CD4-positive, alpha-beta T cell treated with Interleukin-10 for 1 hour (primary cell): ENCODE measurements at places on chromosomes 4 and X.

- peak; percentile 59 for DNase-seq
Measured at GRCh38 chr4:24980064-24980690, 50.6 kb downstream of the LGI2 start.

GRCh38 chr4:102945066-102945465, 74.4 kb downstream of the SLC9B1 start:
- no peak for DNase-seq

- no peak for DNase-seq
Measured at GRCh38 chr4:164462471-164462870, 291.5 kb upstream of the SMIM31 start.

- no peak for DNase-seq
Measured at GRCh38 chr4:156472624-156473023, 499.0 kb downstream of the PDGFC start.

- peak; percentile 75 for DNase-seq
Measured at GRCh38 chrX:1521459-1521956, 15.5 kb downstream of the P2RY8 start.

DNA sequence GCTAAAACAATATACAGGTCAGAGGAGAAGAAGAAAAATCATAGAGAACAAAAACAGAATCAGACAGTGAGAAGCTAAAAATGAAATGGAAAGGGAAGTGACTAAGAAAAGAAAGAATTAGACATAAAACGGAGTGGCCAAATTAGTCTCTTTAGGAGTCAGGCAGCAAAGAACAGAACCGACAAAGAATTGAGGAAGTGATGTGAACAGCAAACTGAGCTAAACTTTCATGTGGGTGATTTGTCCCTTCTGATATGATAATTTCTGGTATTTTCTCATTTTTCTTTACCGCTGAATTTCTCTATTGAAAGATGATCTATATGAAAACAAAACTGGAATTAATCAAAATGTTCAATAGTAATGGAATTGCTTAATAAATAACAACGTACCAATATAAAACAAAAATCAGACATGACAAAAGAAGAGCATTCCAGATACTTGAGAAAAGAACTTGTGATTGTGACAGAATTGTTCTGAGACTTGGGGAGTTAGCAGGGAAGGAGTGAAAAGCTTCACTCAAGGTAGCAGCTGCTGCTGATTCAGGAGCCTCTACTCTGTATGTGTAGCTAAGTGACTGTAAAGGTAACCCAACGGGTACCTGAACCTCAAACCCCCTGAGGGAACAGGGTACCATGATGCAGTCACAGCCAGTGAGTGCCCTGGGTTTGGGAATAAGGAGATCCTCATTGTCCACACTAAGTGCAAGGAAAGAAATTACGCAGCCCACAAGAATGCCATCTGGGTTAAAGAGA, 8.8 kb downstream of the TAPT1 start:
- no peak for DNase-seq

DNA sequence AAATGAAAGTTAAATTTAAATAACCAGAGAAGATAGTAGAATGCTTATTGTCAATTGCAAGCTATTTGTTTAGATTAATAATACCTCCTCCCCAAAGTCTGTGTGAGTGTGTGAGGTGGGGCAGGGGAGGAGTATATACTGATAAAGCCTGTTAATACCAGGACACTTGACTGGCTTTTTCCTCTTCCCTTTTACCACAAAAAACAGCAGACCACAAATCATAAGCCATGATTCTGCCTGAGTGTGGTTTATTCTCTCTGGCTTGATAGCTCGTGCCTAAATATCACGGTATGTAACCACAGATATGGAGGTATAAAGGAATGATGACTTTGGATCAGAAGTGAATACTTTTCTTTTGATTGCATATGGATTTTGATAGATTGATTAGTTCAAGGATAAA, 21.9 kb upstream of the SCRG1 start:
- no peak for DNase-seq

GRCh38 chr4:8156617-8157016, 2.0 kb downstream of the ABLIM2 start:
- no peak for DNase-seq

- DNase-seq: no peak
Measured at GRCh38 chr4:81786063-81786763, 314.5 kb upstream of the RASGEF1B start.

- no peak for DNase-seq
Measured at GRCh38 chr4:53366301-53366716, 448 bp upstream of the SCFD2 start.

- no peak for DNase-seq
Measured at GRCh38 chr4:89586864-89587263, 250.1 kb downstream of the SNCA start.

- DNase-seq: no peak
Measured at GRCh38 chrX:150854856-150855255, 43.6 kb downstream of the CD99L2 start.

- DNase-seq: peak; percentile 94
Measured at GRCh38 chrX:101931488-101932248, at the start of gene ZMAT1. ZMAT1 (minus strand) TSS chrX:101932027; CDS start chrX:101932008, 19 bp downstream.

GRCh38 chrX:40174854-40175510, 77.2 kb upstream of the BCOR start:
- peak; percentile 49 for DNase-seq

DNA sequence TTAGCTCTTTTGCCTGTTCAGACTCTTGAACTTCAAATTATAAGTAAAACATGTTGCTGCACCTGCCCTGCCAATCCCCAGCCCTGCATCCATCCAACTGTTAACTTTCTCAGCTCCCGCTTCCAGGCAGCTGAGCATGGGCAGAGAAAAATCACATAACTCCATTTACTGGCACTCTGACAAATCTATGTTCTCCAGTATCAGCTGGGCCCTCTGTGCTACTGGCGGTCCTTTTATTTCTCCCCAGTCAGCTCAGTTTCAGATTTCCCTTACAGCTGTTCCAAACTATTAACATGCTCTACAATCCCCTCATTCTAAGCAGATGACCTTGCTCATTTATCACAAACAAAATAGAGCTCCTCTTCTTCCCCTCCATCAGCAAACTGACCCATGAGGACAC, 240.4 kb upstream of the TET2 start:
- no peak for DNase-seq

DNA sequence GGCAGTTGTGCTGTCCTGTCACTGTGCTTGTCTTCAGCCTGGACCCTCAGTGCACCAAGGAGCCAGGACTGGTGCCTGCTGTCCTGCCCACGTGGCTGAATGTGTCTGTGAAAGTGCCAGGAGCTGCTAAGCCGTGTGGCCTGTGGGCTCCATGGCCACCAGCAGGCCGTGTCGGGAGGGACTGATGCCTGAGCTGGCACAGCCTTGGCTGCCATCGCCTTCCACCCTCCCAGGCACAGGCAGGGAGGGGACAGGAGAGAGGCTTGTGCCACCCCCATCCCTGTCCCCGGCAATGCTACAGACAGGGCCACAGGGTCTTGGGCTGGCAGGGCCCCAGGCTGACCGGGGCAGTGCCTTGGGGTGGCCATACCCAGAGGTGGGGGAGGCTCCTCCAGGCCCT, 24.8 kb downstream of the DOK7 start:
- DNase-seq: no peak

GRCh38 chr4:122606364-122607043, 14.4 kb downstream of the IL21 start:
- no peak for DNase-seq

DNA sequence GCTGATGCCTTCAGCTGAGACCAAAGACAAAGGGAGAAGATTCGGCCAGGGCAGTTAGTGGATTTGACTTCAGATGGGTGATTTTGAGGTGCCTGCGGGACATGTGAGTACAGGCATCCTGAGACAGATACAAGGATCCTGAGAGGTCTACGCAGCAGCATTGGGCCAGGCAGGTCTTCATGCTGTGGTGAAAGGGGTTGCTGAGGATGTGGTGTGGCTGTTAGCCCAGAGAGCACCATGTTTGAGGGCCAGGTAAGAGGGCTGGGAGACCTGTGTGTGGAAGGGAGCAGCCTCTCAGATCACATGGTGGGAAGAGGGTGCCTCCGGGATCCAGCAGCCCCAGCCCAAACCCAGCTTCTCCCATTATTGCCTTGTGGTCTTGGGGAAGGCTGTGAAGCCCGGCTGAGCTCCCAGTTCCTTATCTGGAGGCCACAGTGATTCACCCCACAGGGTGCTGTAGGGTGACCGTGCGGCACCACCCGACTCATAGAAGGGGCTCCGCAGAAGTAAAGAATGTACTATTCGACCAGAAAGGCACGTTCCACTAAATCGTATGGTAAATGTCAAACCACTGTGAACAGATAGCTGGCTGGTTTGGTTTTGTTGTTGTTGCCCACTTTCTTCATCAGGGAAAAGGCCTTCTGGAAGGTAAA, 27.7 kb upstream of the TADA2B start:
- no peak for DNase-seq

GRCh38 chrX:71978164-71978563, 67.5 kb downstream of the NHSL2 start:
- no peak for DNase-seq

GRCh38 chrX:63275127-63275526, 76.0 kb downstream of the SPIN4 start:
- peak; percentile 11 for DNase-seq

- no peak for DNase-seq
Measured at GRCh38 chr4:5887361-5888221, 5.3 kb downstream of the CRMP1 start.

GRCh38 chrX:15055146-15055930, 182.1 kb downstream of the MOSPD2 start:
- DNase-seq: no peak

DNA sequence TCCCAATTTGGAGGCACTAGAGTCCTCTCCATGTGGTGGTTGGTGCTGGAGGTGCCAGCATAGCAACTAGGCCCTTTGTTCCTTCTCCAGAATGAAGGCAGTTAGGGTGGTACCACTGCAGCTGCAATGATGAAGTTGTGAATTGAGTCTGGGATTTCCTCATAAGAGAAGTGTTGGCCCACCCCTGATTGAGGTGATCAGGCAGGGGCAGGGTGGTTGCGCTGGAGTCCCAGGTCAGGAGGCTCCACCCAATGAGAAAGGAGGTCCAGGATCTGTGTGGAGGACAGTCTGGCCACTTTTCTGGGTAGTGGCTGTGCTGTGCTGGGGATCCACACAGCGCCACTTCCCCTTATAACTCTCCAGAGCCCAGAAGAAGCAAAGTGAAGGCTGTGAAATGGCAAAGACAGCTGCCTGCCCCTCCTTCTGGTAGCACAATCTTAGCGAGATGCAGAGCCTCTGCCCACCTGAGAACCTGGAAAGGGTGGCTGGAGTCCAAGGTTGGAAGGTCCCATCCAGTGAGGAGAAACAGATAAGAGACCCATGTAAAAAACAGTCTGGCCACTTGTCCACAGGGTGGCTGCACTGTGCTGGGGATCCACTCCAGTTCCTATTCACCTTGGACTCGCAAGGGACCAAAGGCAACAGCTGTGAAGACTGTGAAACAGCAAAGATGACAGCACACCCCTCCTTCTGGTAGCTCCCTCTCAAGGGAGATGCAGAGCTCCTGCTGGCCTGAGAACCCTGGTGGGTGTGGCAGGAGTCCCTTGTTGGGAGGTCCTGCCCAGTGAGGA, 124.6 kb downstream of the RRAGB start:
- DNase-seq: no peak

DNA sequence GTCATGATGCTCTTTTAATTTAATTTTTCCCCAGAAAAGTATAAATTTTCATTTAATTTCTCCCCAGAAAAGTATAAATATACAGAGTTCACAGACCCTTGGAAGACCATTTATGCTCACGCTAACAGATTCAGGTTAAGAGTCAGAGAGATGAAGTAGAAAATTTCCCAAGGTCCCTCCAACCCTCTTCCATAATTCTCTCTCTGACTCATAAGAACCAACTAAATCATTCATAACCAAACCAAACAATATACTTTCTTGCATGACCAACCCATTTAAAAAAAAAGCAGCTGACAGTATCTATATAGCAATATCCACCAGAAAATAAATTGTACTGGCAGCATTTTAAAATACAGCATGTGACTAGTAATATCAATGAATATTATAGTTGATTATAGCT, 3.9 kb downstream of the KLHL8 start:
- no peak for DNase-seq

GRCh38 chrX:19389227-19389845, 45.6 kb downstream of the PDHA1 start:
- no peak for DNase-seq
